ENCODE measurements at places on chromosomes 5 and 9.

DNA sequence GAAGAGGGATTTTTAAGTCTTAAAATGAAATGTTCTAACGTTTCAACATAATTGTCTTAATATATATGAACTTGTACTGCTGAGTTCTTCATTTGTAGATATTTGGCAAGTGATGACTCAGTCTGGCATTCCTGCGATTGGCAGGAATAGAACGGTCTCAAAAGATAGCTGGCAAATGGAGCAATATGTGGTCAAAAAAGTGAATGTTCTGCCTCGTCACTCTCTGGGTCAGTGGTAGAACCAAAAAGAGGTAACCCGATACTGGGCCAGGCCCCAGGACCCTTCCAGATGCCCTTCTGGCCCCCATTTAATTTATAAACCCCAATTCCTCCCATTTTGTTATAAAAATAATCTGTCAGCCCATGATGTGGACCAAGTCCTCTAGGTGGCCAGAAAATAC is 39.2 kb downstream of the ZNF366 start:
- peak; percentile 59 for DNase-seq

GRCh38 chr5:153256-153655 is 38.0 kb upstream of the LRRC14B start:
- no peak for DNase-seq

DNA sequence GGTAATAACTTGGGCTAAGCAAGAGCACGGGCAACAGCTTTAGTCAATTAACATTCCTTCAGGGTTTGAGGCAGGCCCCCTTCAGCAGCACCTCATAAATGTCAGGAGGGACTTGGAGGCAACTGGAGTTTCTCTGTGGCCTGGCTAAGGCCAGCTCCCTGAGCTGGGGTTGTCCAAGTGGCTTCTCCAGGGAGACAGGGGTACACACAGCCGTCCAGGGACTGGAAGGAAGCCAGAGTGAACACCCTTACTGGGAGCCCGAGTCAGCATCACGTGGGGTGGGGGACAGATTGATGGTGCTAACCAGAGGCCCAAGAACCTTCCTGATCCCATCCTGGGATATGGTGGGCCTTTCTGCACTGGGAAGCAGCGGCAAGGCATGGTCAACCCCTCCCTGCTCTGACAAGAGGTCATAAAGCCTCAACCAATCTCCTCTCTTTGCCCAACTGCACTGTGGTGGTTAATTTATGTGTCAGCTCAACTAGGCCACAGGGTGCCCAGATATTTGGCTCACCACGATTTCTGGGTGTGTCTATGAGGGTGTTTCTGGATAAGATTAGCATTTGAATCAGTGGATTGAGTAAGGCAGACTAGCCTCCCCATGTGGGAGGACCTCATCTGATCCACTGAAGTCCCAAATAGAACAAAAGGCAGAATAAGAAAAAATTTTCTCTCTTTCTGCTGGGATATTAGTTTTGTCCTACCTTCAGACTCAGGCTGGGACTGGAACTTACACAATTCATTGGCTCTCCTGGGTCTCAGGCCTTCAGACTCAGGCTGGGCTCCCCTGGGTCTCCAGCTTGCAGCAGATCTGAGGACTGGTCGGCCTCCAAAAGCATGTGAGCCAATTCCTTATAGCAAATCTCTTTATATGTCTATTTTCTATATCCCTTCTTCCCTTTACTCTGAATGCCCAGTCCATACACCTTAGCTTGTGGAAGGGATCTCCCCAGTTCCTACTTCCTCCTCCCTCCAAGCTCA is 127.2 kb upstream of the LARP1 start:
- peak; percentile 88 for DNase-seq

- DNase-seq: no peak
Measured at GRCh38 chr5:141681695-141682641, at the start of gene ARAP3. TSS of gene ARAP3 (minus strand) at chr5:141682230. CDS start at chr5:141680486, 1,744 bp downstream.

- no peak for DNase-seq
Measured at GRCh38 chr5:114458726-114459125, 96.9 kb downstream of the KCNN2 start.

DNA sequence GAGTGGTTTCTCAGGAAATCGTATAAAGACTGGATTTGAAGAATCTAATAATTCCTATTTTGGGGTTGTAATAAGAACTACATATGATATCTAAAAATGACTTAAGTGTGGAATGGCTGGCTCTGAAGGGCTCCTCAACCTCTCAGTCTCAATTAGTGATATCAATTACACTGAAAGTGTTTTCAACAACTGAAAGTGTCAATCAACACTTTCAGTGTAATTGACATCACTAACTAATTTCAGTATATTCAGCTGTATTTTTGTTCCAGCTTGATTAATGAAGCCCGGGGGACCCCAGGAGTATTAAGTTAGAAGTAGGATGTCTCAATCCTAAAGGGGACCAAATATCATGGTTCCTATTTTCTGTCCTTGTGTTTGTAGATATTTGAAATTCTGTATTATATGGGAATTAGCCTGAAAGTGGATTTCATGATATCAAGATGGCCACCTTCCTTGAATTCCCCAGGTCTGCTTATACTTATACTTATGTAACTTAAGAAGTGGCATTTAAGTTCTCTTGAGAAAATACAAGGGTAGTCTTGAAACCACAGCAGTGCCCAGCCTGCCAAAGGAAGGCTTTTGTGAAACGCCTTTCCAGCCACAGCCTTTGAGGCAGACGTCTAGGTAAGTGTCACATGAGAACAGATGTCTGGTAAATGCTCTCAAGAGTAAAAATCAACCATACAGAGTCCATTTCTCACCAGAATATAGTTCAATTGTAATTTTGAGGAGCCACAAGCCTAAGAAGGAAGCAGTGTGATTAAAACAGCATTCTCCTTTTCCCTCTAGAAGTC is 4.6 kb downstream of the BASP1 start:
- no peak for DNase-seq

- no peak for DNase-seq
Measured at GRCh38 chr5:862367-863243, 11.8 kb upstream of the ZDHHC11 start.

- no peak for DNase-seq
Measured at GRCh38 chr9:4630836-4631235, 31.3 kb upstream of the PLPP6 start.

- no peak for DNase-seq
Measured at GRCh38 chr5:142025637-142026036, 12.8 kb upstream of the GNPDA1 start.

GRCh38 chr9:121172726-121173487 is 28.8 kb downstream of the RAB14 start:
- DNase-seq: no peak

GRCh38 chr9:129886226-129887174 is 51.2 kb downstream of the USP20 start:
- no peak for DNase-seq

- DNase-seq: no peak
Measured at GRCh38 chr5:99054972-99055371, 126.2 kb upstream of the CHD1 start.

Data from AG09309 (cell line).